Bronchus fibroblast of lung (primary cell): ENCODE measurements at places on chromosomes 11 and 22. TPM values are rescaled to one million over a fixed set of nuclear protein-coding genes. Genes with fewer than 3 reads are reported as not detected.

AGBL2 gene
- total RNA-seq: 0.17 and 1.3 TPM in 2 replicates

WDR74 gene
- total RNA-seq: 47.9 and 56.0 TPM in 2 replicates

ART1 gene
- total RNA-seq: not detected in 2 replicates

CNIH2 gene
- total RNA-seq: 0.17 and 0.89 TPM in 2 replicates

TBX10 gene
- total RNA-seq: not detected in 2 replicates

LPXN gene
- total RNA-seq: 6.1 and 6.4 TPM in 2 replicates

SMIM38 gene
- 0.15 TPM in 1 of 2 replicates, not detected in the other for total RNA-seq
